Stimulated activated CD8-positive, alpha-beta memory T cell treated with anti-CD3 and anti-CD28 coated beads, Interleukin-15, amount 100 ng/mL, for 48 hours (primary cell): ENCODE measurements at places on chromosomes 16 and 17.

DNA sequence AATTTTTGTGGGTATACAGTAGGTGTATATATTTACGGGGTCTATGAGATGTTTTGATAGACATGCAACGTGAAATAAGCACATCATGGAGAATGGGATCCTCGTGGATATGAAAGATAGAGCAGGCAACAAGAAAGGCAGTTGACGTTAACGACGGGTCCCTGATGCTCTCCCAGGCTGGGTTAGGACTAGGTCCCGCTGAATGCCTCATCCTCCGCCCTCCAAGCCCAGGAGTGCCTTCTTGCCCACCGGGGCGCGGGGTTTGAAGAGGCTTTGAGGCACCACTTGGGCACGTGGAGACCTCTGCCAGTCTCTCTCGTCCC, 9.5 kb upstream of the ZFP90 start:
- DNase-seq: no peak

GRCh38 chr17:20043021-20043420, 33.9 kb downstream of the SPECC1 start:
- DNase-seq: no peak

- no peak for DNase-seq
Measured at GRCh38 chr17:68944435-68945035, 10.7 kb downstream of the ABCA8 start.

GRCh38 chr16:47660540-47660939, 199.4 kb downstream of the PHKB start:
- DNase-seq: no peak

GRCh38 chr16:46712911-46713310, 23.5 kb downstream of the ORC6 start:
- DNase-seq: no peak

DNA sequence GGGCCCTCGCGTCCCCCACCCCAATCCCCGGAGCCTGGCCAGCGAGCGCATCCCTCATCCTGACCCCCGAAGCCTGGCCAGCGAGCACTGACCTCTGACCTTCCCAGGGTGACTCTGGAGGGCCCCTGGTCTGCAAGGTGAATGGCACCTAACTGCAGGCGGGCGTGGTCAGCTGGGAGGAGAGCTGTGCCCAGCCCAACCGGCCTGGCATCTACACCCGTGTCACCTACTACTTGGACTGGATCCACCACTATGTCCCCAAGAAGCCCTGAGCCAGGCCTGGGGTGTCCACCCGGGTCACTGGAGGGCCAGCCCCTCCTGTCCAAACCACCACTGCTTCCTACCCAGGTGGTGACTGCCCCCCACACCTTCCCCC, 2.3 kb downstream of the TPSD1 start:
- no peak for DNase-seq
